ENCODE measurements at places on chromosomes 7 and 10.

DNA sequence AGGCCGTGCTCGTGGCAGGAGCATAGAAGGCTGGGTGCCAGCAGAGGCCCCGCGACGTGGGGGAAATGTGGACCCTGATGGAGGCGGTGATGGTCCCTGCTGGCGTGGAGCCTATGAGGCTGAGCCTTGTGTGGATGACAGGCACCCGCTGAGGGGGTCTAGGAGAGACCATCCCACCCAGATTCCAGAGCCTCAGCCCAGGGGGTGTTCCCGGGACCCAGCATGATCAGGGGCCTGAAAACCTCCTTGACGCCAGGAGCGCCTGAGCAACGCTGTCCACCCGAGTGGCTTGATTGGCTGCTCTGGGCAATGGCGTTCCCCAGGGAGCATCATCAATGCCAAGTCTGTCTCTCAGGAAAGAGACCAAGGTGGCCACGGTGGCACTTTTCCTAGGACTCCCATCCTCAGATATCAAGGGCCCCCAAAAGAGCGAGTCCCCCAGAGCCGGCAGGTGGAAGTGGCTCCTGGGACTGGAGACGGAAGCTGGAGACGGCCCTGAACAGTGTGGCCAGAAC lies 61.1 kb downstream of the PWWP2B start:
- DNase-seq: no peak

DNA sequence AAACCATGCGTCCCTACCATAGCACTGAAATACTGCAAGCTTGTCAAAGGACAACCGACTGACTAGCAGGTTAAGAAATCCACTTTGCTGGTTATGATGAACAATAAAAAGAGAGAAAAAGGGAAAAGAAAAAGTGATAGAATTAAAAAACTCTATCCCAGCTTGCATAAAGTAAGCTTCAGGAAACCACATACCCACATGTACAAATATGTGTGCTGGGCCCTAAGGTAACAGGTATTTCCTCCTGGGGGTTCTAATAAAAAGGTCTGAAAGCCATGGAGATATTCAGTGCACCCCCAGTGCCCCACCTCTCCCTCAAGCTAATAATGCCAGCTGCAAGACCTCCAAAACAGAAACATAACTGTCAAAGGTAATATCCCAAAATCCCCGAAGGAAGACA lies 248.6 kb upstream of the KLF14 start:
- no peak for DNase-seq

- peak; percentile 47 for DNase-seq
Observed at GRCh38 chr7:74454021-74454924, 567 bp downstream of the GTF2IRD1 start.

- DNase-seq: no peak
Observed at GRCh38 chr7:75945297-75946168, 30.6 kb downstream of the POR start.

DNA sequence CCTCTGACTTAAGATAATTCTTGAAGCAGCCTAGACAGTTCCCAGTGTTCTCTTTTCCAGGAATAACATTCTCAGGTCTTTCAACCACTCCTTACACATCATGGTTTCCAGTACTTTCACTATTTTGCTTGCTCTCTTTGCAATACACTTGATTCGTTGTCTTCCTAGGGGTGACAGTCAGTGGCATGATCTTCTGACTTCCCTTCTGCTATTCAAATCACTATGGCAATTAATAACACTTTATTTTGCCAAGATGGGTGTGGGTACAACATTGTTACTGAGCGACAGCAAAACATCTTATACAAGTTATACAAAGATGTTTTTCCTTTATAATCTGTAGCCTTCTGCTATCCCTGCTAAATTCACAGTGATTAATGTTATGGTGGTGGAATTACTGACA lies 15.3 kb downstream of the ARL3 start:
- DNase-seq: no peak

DNA sequence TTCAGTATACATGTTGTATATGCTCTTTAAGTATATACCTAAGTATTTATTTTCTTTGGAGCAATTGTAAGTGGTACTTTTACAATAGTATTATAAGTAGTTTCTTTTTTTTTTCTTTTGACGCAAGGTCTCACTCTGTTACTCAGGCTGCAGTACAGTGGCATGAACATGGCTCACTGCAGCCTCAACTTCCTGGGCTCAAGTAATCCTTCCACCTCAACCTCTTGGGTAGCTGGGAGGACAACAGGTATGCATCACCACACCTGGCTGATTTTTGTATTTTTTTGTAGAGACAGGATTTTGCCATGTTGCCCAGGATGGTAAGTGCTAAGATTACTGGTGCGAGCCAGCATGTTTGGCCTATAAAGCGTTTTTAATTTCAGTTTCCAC lies 13.7 kb upstream of the CDCA7L start:
- no peak for DNase-seq

DNA sequence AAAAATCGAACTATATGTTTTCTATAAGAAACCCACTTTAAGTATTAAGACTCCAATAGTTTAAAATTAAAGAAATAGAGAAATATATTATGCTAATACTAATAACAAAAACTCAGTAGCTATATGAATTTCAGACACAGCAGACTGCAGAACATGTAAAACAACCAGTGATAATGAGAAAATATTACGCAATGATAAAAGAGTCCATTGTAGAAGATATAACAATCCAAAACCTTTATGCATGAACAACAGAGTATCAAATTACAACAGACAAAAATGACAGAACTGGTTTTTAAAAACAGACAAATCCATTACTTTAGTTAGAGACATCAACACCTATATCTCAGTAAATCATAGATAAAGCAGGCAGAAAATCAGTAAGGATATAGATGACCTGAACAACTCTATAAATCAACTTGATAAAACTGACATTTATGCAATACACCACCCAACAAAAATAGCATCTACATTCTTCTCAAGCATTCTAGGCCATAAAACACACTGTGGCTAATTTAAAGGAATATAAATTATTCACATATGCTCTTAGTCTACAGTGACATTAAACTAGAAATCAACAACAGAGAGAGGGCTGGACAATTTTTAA lies 669.5 kb upstream of the GHITM start:
- no peak for DNase-seq

DNA sequence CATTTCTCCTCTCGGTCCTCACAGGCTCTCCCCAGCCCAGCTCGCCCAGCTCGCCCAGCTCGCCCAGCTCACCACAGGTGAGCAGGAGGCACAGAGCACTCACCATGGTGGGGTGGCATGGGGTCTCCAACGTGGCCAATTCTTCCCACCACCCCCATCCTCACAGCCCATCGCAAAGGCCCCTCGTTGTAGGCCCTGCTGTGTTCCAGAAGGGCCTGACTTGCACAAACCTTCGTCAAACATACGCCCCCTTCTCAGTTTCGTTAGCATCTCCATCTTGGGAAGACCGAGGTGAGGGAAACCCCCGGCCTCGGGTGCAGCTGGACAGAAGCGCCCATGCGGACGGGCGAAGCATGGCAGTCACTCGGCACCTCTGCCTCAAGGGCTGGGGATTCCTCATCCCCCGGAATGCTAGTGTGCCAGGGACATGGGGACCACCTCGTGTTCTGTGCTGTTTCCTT lies 304.6 kb downstream of the TNS3 start:
- no peak for DNase-seq

DNA sequence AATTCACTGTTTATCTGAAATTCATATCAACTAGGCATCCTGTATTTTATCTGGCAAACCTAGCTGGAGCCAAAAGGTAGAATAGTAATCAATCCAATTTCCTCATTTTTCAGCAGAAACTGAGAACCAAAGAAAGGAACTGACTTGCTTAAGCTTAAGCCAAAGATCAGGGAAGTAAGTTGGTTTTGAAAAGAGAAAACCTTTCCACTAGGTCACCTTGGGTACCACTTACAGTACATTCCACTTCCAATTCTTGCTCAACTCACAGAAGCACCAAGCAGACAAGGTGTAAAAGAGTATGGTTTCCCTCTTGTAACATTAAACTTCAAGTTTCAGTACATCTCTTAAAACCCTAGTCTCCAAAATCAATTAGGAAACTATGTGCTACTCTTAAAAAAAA lies 79.6 kb downstream of the ZFAND4 start:
- DNase-seq: no peak

DNA sequence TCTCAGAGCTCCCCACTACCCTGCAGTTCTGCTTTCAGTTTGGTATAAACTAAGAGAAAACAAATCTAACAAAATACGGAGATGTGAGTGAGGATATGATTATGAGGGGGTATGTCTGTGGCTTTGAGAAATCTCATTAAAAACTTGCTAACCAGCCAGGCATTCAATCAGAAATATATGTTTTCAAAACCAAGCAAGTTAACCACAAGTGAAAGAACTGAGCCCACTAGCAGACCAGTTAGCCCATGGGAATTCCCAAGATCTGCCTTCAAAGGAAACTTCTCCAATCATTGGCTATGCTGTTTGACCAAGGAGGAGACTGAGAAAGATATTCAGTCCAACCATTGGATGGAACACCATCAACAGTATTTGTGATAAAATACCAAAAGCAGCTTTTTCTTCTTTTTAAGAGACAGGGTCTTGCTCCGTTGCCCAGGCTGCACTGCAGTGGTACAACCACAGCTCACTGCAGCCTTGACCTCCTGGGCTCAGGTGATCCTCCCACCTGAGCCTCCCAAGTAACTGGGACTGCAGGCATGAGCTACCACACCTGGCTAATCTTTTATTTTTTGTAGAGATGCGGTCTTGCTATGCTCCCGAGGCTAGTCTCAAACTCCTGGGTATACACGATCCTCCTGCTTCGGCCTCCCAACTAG lies 41.2 kb downstream of the FGFR2 start:
- DNase-seq: no peak

GRCh38 chr10:97821308-97822038 lies 28.2 kb upstream of the GOLGA7B start:
- DNase-seq: no peak

GRCh38 chr10:106301146-106301545 lies 863.4 kb downstream of the SORCS1 start:
- DNase-seq: no peak

- no peak for DNase-seq
Observed at GRCh38 chr7:45003789-45004188, 3.8 kb downstream of the CCM2 start.

DNA sequence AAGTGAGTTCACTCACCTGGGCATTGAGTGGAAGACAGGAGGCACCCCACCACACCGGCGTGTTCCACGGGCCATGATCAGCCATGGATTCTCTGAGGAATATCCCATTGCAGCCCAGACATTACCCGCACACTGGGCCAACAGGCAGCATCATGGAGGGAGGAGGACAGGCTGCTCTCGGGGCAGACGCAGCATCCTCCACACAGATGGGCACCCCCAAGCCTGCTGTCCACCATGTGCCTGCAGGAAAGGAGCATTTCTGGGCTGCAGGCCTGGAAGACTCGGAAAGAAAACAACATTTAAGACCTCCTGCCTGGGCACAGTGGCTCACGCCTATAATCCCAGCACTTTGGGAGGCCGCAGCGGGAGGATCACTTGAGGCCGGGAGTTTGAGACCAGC lies 71.0 kb upstream of the SH2B2 start:
- no peak for DNase-seq

DNA sequence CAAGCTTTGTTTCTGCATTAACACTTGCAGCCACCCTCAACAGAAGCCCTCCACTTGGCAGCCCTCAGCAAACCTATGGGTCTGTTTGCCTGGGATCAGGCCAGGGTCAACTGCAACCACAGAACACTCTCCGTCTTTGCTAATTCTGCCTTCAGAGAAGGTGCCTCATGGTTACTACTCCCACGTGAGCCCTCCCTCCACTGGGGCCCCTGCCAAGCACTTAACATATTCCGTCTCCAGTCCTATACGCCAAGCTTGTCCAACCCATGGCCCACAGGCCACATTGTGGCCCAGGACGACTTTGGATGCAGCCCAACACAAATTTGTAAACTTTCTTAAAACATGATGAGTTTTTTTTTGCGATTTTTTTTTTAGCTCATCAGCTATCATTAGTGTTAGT lies 54.7 kb downstream of the HSPA12A start:
- DNase-seq: no peak

- DNase-seq: peak; percentile 4
Observed at GRCh38 chr7:44727158-44727936, 21.3 kb upstream of the ZMIZ2 start.

DNA sequence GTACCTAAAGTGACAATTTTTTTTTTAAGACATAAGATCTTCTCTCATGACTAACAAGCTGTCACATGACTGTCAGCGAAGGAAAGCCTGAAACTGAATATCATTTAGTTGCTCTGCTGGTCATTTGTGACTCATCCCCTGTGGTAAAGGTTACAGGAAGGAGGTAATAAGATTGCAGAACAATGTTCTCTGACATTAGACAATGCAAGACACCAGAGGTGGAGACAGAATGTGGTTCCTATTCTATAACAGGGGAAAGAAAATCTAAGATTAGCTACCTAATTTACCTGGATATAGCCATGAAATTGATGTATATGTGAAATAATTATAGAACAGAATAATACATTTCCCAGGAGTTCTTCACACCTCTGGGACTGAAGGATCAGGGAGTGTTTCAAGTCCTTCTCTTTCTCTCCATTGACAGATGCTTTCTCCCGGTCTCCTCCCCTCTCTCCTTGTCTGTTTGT lies 47.7 kb downstream of the LRGUK start:
- DNase-seq: peak; percentile 52

- no peak for DNase-seq
Observed at GRCh38 chr10:70690589-70690988, 18.3 kb downstream of the ADAMTS14 start.

GRCh38 chr10:3102720-3103427 lies 35.5 kb downstream of the PFKP start:
- no peak for DNase-seq

DNA sequence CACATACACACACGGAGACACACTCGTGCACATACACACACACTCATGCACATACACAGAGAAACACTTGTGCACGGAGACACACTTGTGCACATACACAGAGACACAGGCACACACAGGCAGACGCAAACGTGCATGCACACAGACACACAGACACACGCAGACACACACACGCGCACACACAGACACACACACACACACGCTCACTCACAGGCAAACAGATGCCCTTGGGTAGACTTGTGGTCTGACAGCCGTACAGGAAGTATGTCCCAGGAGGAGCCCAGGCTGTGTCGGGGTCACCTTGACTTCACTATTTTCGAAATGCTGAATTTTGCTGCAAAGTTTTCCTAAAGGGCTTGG lies 538.0 kb downstream of the DNAJB6 start:
- DNase-seq: no peak

GRCh38 chr10:123778719-123779517 lies 112.7 kb downstream of the CPXM2 start:
- DNase-seq: no peak

DNA sequence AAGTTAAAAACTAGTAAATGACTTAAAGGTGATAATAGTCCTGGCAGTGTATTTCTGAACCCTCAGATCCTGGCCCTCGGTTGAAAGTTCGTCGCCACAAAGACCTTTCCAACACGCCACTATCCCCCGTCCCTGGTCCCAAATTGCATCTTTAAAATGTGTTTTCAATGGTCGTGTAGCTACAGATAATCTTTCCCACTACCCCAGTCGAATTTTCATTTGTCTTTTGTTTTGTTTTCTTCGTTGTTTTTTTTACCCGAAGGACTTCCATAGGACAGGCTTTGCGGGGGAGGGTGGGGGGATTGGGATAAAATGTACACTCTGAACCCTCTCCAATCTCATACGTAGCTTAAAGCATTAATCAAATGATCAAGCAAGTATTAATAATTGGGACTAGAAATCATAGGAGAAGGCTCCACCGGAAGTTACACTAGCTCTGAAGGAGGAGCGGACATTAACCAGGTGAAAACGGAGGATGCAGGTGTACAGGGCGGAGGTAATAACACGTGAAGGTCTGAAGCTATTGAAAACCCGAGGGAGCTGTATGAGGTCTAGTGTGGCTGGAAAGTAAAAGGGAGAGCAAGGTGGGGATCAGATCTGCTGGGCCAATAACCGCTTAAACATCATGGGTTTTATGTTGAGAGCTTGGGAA lies 32.8 kb upstream of the PHF14 start:
- peak; percentile 19 for DNase-seq
